Fibroblast of the aortic adventitia (primary cell): ENCODE measurements at places on chromosomes 16 and 17. TPM values are rescaled to one million over a fixed set of nuclear protein-coding genes. Genes with fewer than 3 reads are reported as not detected.
A peak's percentile ranks its signal among the peaks of the same experiment; 100 is the strongest.

GRCh38 chr17:17382065-17382459 is 78.9 kb downstream of the NT5M start:
- DNase-seq: no peak

- DNase-seq: no peak
These were observed 121.7 kb downstream of the HIC1 start for GRCh38 chr17:2176499-2177169.

DNA sequence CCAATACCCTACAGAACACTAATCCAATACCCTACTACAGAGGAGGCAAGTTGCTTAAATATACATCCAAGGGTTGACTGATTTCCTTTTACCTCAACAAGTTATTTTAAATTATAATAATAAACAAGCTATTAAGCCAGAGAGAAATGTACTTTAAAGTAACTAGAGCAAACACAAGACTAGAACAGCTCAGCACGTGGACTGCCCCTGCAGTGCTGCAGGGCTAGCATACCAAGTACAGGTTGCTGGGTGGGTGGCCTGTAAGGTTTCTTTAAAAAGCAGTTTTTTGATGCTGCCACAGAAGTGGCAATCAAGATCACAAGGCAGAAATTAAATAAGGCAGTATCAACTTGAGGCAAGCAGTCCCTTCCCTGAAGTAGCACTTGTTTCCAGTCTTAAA is 63.5 kb downstream of the PARN start:
- no peak for DNase-seq

GRCh38 chr17:43758497-43759174 is at the start of gene SOST:
Gene SOST, minus strand, starts transcription at chr17:43758791. Its CDS starts 50 bp downstream, at chr17:43758741.
- no peak for DNase-seq

- no peak for DNase-seq
These were observed 6.1 kb downstream of the CEP112 start for GRCh38 chr17:66185862-66186261.

DNA sequence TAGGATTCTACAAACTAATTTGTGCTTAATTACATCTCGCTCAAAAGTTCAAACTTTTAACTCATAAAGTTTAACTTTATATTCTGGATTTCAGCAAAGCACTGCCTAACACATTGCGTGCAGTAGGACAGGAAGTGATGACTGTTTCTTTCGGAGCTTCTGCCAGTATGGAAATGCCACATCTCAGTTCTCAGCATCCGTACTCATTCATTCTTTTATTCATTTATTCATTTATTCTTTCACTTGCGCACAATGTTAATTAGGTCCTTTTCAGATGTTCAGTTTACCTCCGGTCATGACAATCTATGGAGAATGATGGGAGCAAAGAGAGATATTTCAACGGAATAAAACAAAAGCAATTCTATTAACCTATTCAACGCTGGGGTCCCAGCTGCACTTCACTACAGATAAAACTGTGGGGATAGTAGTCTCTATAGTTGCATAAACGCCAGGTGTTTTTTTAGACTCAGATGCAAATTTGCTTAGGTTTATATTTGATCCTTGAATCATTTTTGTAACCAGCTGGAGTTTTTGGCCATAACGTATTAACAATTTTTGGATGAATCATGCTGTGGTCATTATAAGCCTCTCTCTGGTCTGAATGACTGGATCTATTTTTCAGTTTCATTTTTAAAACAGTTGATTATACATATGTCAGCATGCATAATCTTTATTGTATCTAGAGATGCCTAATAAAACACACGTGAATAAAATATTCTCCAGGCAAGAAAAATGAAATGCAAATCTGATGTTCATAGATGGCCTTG is 143.9 kb downstream of the KCNJ2 start:
- no peak for DNase-seq

GRCh38 chr17:5249615-5250014 is 15.0 kb upstream of the SCIMP start:
- peak; percentile 84 for DNase-seq

- DNase-seq: no peak
These were observed 862 bp downstream of the CLEC16A start for GRCh38 chr16:10945065-10945787.

GRCh38 chr16:17470908-17471718 is at the start of gene XYLT1:
Gene XYLT1, minus strand, starts transcription at chr16:17470960. Its CDS starts 164 bp downstream, at chr16:17470796.
- peak; percentile 98 for DNase-seq

DNA sequence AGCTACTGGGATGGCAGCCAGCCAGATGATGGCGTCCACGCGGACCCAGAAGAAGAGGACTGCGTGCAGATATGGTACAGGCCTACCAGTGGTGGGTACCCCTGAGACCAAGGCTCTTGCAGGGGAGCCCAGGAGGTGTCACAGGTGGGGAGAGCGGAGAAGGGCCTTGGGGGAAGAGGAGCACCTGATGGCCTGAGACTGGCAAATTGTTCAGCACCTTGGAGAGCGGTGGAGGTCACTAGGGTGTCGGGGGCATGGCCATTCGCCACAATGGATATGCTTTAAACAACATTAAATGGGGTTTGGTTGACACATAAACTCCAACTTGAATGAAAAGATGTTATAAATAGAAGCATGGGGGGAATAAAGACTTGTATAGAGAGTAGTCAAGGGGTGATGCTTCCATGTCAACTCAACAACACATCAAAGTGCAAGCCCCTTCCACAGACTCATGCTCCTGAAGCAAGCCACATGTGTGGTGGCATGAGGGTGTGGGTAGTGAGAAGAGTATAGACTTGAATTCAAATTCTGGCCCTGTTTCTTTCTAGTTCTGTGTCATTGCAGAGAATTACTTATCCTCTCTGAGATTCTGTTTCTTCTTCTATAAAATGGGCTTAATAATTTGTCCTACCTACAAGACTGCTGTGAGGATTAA is 22.2 kb downstream of the CLEC19A start:
- no peak for DNase-seq

- DNase-seq: no peak
These were observed 5.9 kb upstream of the ARMC7 start for GRCh38 chr17:75103601-75104554.

DNA sequence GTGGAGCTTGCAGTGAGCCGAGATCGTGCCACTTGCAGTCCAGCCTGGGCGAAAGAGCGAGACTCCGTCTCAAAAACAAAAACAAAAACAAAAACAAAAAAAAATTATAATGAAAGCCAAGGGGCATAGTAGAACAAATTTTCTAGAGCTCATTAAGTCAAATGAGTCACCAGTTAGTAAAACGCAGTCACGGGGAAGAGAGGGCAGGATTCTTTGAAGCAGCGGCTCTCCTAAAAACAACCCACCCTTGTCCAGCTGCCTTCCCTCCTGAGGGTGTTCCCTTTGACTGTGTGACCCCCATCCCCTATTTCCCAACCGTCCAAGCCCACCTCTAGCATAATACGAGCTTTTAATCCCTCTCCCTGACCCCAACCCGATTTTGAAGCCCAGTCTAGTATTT is 44.1 kb upstream of the STH start:
- DNase-seq: no peak

DNA sequence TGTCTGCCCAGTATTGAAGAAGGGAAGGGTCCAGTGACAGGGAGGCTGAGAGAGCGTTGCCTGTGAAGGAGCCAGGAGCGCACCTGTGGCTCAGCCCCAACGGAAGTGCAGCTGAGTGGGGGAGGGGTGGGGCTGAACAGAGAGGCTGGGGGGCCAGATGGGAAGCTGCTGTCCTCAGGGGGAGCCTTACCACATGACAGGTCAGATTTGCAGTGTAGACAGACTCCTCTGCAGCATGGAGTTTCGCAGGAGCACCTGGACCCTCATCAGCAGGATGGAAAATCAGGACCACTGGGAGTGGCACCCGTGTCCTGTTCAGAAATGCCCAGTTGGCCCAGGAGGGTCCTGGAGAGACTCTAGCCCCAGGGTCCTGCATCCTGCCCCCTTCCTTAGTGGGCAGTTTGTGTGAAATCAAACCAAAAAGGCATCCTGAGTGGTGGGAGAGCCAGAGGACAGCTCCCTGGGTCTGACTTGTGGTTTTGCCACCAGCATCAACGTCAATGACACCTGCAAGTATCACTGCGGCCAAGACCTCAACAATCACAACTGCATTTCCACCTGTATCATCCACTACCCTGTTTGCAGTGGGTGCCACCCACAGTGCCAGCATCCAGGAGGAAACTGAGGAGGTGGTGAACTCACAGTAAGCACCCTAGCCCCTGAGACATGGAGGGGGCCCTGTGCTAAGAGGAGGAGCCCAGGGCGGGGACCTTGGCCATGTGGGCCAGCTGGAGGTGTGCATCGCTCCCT is 7.8 kb downstream of the CD300A start:
- DNase-seq: no peak

DNA sequence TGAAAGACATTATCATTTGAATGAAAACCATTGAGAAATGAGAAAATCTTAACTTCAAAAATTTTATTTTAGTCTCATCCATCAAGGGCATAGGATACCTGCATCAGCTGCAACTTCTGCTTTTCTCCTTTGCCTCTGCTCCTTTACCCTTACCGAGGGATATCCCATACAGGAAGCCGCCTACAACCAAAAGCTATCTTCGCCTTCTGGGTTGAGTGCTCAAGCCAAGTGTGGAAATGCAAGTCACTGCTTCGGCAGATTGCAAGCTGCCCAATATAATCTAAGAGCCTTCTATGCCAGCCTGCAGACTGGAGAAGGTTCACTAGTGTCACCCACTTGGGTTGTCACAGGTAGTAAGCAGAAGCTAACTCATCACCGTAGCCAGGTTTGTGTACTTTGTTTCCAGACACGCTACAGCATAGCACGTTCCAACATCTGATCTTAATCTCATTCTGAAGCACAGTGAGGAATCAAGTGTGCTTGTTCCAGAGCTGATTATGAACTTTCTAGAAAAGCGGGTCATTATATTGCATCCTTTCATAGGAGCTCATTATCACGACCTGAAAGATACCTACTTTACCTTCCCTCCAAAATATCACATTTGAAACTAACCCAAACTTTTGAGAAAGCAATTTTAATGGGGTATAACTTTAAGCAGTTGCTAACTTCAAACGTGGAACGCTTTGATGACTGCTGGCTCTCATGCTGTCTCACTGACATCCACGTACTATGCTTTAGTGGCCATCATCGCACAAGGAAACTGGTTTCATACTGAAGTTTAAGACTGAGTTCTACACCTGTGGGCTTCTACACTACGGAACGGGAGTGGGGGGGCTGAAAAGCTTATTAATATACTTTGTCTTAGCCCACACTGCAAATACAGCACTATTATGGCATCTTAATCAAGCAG is 8.0 kb upstream of the UNK start:
- peak; percentile 40 for DNase-seq

ABCA8 gene
- total RNA-seq: 93.5 and 231 TPM in 2 replicates

SOX9 gene
- 2.1 and 2.4 TPM in 2 replicates for total RNA-seq

ARL4D gene
- total RNA-seq: 22.2 and 70.8 TPM in 2 replicates

CHST4 gene
- not detected in 2 replicates for total RNA-seq

GJC1 gene
- total RNA-seq: 4.5 and 21.1 TPM in 2 replicates

SYCE1L gene
- total RNA-seq: 0.09 and 1.6 TPM in 2 replicates

ANKFN1 gene
- total RNA-seq: not detected in 2 replicates

ZNF423 gene
- total RNA-seq: 7.3 and 13.5 TPM in 2 replicates

CRHR1 gene
- not detected in 2 replicates for total RNA-seq
